ENCODE measurements at places on chromosomes 1 and 21. TPM values are rescaled to one million over a fixed set of nuclear protein-coding genes. Genes with fewer than 3 reads are reported as not detected.

The PTAFR gene
- total RNA-seq, result 0.11 TPM

The CHODL gene
- not detected for total RNA-seq

The CEP350 gene
- total RNA-seq, result 8.4 TPM

The HPCAL4 gene
- 0.22 TPM for total RNA-seq

The FALEC gene
- total RNA-seq, result 0.33 TPM

The PROX1 gene
- 0.32 TPM for total RNA-seq

The DYRK1A gene
- 13.7 TPM for total RNA-seq

The DPT gene
- not detected for total RNA-seq

The S100A7 gene
- not detected for total RNA-seq

The TMEM59 gene
- total RNA-seq, result 109 TPM

The FTCD gene
- not detected for total RNA-seq

The PLCH2 gene
- total RNA-seq, result 0.40 TPM

The EFNA4 gene
- 15.8 TPM for total RNA-seq
